ENCODE measurements at places on chromosomes 7 and 10.

DNA sequence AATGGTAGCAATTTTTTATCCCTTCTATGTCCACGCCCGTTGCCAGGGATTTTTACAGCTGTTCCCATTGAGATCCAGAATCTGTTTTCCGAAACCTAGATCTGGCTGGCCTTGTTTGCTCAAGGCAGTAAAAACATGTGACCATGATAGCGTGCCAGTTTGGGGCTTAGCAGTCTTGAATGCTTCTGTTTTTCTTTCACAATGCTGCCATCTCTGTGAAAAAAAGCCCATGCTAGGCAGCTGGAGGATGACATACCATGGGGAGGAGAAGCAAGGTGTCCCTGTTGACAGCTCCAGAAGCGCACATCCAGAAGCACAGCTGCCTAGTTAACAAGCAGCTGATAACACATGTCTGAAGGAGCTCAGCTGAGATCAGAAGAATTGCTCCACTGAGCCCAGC is 2.2 kb upstream of the ZNF92 start:
- DNase-seq: peak; percentile 20

DNA sequence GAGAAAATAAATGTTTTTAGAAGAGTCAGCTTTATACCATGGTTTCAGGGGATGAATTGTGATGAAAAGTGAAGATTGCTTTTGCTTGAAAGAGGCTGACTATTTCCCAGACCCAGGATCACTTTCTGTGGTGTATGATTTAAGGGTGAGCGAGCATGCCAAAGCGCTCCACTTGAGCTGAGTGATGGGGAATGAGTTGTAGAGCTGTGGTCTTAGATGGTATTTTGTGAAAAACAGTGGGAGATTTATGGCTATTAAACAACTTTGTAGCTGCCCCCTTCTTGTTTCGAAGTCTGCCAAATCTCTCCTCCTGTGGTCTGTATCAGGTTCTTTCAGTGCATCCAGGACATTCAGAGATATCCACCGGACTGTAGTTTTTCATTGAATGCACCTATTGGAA is 888.2 kb downstream of the LRMDA start:
- no peak for DNase-seq

DNA sequence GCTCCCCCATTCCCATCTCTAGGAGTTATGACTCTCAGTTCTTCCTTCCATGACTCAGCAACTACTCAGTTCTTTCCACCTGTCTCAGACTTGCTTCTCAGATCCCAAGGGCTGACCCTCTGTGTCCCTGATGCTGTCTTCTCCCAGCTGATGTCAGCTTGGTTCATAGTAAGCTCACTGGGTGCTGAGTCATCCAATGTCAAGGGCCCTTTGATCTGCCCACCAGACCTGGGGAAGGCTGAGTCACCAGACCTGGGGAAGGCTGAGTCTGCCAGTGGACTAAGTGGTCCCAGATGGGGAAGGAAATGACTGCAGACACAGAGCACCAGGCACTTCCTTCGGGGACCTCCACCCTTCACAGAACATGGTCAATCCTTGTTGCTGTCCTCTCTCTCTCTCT is 76.1 kb upstream of the ZEB1 start:
- DNase-seq: no peak

GRCh38 chr7:91239171-91239604 is 25.0 kb upstream of the FZD1 start:
- no peak for DNase-seq

DNA sequence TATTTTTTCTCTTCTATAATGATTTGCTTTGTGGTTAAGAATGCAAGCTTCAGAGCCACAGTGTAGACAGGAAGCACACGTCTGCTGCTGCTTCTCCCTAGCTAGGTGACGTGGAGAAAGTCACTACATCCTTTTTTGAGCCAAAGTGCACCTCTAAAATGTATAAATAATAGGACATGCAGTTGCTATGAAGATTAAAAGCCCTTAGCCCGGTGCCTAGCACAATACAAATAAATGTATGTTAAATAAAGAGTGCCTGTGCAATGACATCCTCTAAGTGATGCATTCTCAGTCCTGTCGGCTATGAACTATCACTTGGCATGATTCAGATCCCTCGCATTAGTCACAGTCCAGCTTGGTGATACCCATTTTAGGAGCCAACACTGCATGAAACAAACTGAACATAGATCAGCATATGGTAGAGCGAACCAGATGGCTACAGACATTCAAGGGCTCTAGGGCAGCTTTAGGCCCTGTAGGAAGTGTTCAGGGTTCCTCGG is 4.8 kb upstream of the TRDMT1 start:
- DNase-seq: no peak

GRCh38 chr10:42960491-42960990 is 116.3 kb upstream of the RET start:
- peak; percentile 15 for DNase-seq

DNA sequence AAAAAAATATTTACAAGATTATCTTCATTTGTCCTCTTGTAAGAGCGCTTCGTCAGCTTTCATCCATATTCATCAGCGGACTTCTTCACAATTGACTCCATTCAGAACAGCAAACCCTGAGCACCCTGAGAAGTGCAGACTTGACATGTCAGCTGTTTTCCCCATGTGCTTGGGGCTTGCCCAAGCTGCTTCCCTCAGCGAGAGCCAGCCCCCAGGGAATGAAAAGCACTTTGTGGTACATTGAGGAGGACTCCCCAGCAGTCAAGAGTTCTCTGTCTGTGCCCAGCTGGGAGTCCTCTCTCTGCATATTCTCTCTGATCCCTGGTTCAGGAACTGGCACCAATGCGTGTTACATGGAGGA is 22.7 kb downstream of the HKDC1 start:
- no peak for DNase-seq

Data from mucosa of descending colon (tissue), 3 donors.